Urinary bladder (tissue), 4 donors: ENCODE measurements at places on chromosomes 1 and 21. TPM values are rescaled to one million over a fixed set of nuclear protein-coding genes. Genes with fewer than 3 reads are reported as not detected.

The WNT9A gene
- total RNA-seq = 2.7 TPM

The HTR6 gene
- not detected for total RNA-seq

The VHLL gene
- total RNA-seq = not detected

The TPTE gene
- total RNA-seq = not detected

The ARHGEF10L gene
- total RNA-seq = 26.5 TPM

The RAD54L gene
- 2.6 TPM for total RNA-seq

The SETSIP gene
- not detected for total RNA-seq

The SERPINC1 gene
- total RNA-seq = not detected

The SLAMF1 gene
- total RNA-seq = 0.21 TPM

The FCGR1A gene
- 10.4 TPM for total RNA-seq

The ANGPTL3 gene
- not detected for total RNA-seq

The CD5L gene
- total RNA-seq = not detected

The SAMD13 gene
- 8.1 TPM for total RNA-seq

The HCRTR1 gene
- total RNA-seq = 0.21 TPM

The AKT3 gene
- 94.3 TPM for total RNA-seq

The C1orf56 gene
- 1.4 TPM for total RNA-seq

The NR5A2 gene
- total RNA-seq = 9.0 TPM

The IVL gene
- total RNA-seq = 2.7 TPM

The SPRR1A gene
- total RNA-seq = not detected

The KCNH1 gene
- 2.0 TPM for total RNA-seq

The ATP1A2 gene
- total RNA-seq = 13.2 TPM

The TSPEAR gene
- total RNA-seq = 0.21 TPM

The KRTAP7-1 gene
- total RNA-seq = not detected
